ENCODE measurements at places on chromosomes 4 and X.

DNA sequence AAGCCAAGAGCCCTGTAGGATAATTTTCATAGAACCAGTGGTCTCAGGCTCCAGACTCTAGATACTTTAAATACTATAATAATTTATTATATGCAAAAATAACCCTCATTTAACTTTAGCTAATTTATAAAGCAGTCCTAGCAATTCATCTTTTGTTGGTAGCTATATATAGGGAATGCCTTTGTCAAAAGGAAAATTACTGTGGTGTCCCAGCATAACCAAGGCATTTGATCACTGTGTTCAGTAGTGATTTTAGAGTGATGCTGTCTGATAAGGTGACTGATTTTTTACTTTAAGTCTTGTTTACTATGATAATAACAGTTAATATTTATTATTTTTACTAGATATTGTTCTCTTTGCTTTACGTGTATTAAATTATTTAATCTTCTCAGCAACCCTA, 61.2 kb downstream of the PAQR3 start:
- no peak for DNase-seq

DNA sequence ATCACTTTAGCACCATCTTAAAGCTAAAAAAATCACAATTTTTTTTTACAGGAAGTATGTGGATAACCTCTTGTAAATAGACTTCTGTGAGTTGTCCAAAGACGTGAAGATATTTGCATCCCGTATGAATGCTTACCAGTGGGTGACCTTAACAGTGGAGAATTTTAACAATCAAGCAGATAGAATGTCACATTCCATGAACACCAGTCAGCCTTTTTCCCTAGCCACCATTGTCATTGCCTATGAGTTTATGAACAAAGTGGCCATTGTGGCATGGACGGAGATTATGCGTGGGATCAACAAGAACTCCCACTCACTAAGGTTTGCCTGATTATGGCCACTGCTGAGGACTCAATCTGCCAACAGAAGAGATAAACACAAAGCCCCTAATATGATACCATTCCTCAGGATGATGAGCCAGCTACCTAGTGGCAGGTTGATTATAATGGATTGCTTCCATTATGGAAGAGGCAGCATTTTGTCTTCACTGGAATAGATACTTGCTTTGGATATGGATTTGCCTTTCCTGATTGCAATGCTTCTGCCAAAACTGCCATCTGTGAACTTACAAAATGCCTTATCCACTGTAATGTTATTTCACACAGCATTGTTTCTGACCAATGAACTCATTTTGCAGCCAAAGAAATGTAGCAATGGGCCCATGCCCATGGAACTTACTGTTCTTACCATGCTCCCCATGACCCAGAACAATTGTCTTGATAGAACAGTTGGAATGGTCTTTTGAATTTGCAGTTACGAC, 830.9 kb upstream of the NDST4 start:
- DNase-seq = peak; percentile 16

DNA sequence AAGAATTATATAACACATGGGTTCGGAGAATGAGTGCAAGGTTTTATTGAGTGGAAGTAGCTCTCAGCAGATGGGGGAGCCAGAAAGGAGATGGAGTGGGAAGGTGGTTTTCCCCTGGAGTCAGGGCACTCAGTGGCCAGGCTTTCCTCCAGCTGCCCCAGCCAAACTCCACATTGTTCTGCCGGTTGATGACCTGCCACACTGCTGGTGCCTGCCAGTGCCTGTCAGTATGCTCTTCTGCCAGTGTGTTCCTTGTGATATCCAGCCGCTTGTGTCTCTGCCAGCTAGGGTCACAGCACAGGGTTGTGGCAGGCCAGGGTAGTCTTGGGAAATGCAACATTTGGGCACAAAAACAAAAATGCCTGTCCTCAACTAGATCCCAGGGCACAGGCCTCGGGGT, 604.8 kb upstream of the TECRL start:
- no peak for DNase-seq

DNA sequence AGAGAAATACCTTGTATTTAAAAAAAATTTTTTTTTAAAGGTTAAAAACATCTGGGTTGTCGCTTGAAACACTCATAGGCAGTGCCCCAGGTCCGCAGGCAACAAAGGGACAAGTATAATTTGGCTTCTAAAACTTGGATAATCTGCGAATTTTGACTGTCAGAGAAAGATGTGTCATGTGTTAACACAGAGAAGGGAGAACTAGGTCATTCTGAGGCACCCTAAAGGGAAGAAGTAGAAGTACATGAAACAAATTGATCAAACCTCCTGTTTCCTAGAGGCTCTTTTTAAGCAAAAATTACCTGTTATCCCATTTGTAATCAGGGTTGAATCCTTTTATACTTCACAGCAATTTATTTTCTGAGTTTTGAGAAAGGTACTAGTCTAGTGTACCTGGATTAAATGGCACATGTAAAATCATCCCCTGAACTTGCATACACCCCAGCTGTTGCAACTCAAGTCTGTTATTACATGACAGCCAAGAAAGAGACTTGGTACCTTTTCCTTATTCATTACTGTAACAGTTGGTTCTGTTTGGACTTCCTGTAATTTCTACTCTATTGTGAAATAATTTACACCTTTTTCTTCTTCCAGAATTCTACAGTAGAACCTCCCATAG, 1.7 kb downstream of the SRD5A3 start:
- DNase-seq = no peak

DNA sequence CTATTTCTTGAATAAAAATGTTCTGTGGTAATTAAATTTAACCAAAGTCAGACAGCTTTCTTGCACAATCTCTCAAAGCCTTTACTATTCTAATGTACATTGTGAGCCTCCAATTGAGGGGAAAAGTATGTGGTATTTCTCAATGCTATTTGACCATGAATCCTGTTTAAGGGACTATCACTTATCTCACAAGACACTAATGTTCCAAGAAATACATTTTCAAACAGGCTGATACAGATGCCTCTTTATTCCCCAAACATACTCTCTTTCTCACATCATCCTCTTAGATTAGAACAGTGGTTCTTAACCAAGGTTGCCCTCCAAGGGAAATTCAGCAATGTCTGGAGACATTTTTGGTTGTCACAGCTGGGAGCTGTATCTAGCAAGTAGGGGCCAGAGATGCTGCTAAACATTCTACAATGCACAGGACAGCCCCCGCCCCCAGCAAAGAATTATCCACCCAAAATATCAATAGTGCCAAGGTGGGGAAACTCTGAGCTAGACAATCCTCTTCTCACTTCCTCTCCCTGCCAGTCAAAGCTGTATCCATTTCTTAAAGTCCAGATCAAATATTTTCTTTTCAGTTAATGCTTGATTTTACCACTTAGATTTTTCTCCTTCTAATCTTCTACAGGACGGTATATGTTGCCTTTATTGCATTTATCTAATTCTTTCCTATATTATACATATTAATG, 129.2 kb upstream of the TRIM2 start:
- no peak for DNase-seq

Measured in HS-5 (cell line).